ENCODE measurements at places on chromosomes 3 and 15.

DNA sequence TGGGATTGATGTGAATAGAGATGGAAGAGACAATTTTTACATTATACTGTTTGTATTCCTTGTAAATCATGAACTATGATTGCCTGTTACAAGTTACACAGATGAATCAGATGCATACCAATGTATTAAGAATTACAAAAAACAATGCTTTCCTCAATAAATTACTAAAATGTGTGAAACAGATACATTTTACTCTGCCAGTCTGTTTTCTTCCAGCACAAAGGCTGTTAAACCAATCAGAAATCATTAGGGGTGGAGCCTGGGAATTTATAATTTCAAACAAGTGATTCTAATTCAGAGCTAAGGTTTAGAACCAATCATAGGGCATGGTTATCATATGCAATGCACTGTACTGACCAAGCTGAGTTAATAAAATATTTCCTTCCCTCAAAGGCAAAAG lies 21.8 kb upstream of the ANKRD28 start:
- peak; percentile 34 for DNase-seq

DNA sequence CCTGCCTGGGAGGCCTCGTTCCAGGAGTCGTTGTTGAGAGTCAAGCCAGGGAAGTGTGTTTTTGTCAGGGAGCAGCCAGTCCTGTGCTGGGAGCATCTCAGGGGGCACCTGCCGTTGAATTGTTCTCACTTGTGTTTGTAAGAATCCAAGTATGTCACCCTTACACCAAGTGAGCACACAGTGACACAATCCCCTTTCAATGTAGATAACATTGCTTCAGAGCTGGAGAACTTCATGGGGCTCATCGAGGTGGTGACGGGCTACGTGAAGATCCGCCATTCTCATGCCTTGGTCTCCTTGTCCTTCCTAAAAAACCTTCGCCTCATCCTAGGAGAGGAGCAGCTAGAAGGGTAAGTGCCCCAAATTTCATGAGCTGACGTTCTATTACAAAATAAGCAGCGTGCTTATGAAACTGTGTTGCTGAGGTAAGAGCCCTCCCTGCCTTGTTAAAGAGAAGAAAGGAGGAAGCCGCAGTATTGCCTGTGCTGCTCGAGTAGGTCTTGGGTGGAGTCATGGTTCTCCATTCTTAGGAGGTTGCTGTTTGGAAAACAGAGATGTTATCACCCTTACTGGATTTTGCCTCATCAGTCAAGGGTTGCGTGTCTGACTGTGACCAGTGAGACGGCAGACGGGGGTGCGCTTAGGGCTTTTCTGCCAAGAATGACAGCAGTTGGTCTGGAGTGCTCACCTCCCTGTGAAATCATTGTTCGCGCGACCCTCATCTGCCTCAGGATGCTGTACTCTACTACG lies 108.1 kb downstream of the PGPEP1L start:
- no peak for DNase-seq

- DNase-seq, result peak; percentile 52
Measured at GRCh38 chr3:149832086-149832485, 19.1 kb downstream of the RNF13 start.

- DNase-seq, result peak; percentile 18
Measured at GRCh38 chr15:83061680-83062079, 5.4 kb downstream of the BTBD1 start.

- DNase-seq, result no peak
Measured at GRCh38 chr15:60222404-60222803, 175.4 kb downstream of the ANXA2 start.

All from GM03348 (cell line).